ENCODE measurements at places on chromosomes 3 and 15. TPM values are rescaled to one million over a fixed set of nuclear protein-coding genes. Genes with fewer than 3 reads are reported as not detected.

DNA sequence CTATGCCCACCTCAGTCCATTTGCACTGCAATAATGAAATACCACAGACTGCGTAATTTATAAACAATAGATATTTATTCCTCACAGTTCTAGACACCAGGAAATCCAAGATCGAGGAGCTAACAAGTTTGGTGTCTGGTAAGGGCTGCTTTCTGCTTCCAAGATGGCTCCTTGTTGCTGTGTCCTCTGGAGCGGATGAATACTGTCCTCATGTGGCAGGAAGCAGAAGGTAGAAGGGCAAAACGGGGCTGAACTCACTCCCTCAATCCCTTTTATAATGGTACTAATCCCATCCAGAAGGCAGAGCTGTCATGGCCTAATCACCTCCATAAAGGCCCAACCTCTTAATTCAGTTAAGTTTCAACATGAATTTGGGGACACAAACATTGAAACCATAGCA is 75.3 kb downstream of the P2RY1 start:
- no peak for DNase-seq

DNA sequence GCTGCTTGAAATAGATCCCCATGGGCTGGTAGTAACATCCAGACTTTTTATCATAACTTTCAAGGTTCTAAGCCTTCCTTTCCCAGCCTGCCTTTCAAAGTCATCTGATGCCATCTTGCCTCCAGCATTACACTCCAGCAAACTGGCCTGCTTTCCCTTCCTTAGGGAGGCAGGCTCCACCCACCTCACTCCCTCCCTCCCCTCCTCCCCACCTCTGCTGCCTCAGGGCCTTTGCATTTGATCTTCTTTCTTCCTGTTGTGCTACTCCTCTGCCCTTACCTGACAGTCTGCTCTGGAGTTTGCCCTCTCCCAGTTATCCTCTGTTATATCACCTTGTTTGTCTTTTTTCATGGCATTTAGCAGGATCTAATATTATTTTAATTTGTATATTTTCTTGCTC is 319.5 kb downstream of the KCNH8 start:
- DNase-seq, result no peak

GRCh38 chr3:77373619-77374018 is 333.7 kb downstream of the ROBO2 start:
- no peak for DNase-seq

GRCh38 chr3:123300583-123300982 is 98.8 kb downstream of the SEC22A start:
- DNase-seq, result no peak

The MESP2 gene
- total RNA-seq, result not detected

The PIERCE2 gene
- total RNA-seq, result not detected

The EFHB gene
- total RNA-seq, result 1.9 TPM

The GOLGA8G gene
- total RNA-seq, result not detected

The PLA1A gene
- not detected for total RNA-seq

The HTR3C gene
- not detected for total RNA-seq

The ITPKA gene
- 0.50 TPM for total RNA-seq

GRCh38 chr3:50256978-50257890 is 11.7 kb upstream of the SEMA3B start:
- no peak for DNase-seq

The MOBP gene
- not detected for total RNA-seq

The PRKCI gene
- total RNA-seq, result 20.2 TPM

The TM4SF18 gene
- not detected for total RNA-seq

DNA sequence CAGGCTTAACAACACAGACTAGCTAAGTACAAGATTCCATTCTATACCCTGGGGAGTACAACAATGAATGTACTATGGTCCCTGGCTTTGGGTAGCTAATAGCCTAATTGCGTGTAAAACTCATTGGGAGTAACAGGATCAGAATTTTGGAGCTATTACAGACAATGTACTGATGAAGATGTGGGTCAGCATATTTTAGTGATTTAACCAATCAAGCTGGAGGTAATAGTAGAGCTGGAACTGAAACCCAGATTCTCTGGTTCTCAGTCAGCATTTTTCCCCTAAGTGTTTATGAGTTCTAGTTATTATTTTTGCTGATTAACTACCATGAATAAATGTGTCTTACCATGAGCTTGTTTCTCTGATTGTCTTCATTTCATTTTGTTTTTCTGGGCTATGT is 578.7 kb downstream of the NLGN1 start:
- no peak for DNase-seq

DNA sequence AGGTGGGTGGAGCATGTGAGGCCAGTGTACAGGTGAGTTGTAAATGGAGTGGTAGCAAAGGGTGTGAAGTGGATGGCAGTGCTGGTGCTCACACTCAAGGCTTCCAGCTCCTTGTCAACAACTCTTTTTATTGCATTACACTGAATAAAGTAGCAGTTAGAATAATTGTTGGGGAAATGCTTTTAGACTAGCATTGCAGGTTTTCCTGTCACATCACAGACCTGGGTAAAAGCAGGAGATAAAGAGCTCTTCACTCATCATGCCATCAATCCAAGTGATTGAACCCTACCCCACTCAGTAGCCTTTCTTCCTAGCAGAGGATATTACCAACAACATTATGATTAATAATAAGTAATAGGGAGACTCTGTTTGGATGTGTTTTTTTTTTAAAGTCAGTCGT is 81.6 kb downstream of the CDIN1 start:
- no peak for DNase-seq

- no peak for DNase-seq
Observed at GRCh38 chr3:102614585-102614984, 179.8 kb downstream of the ZPLD1 start.

The NPAP1 gene
- not detected for total RNA-seq

DNA sequence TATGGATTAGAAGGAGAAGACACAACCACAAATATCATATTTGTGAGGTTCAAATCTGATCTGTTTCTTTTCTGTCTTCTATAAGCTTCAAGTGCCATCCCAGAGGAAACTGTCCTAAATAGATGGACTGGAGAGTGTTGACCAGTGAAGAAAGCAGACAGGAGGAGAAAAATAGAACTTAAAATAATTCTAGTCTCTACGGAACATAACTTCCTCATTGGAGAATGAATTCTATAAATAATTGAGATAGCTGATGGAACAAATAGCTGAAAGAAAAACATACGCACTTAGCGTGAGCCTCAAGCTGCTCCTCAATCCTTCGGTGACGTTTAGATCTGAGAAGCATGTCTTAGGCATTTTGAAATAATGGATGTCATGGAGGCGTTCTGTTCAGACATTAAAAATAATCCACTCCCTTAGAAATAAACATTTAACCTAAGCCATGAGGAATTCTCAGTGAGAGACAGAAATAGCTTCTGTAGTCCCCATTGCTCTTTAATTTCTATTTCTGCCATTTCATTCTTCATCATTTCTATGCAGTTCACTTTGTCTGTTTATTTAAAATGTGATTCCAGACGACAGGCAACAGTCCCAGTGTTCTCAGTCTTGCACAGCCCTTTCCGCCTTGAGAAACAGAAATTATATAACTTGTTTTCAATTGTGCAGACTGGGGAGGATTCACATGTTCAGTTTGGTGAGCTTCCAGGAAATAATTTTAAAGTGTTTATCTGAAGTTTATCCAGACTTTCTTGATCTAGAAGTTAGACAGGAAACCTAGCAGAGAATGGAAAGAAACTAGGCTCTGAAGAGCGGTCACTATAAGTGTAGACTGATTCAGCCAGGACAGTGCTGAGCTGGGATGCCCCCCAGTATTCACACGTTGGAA is 97.3 kb downstream of the NR1D2 start:
- DNase-seq, result no peak

- DNase-seq, result no peak
Observed at GRCh38 chr15:48458876-48459275, 127.6 kb downstream of the DUT start.

The CDHR4 gene
- total RNA-seq, result 0.17 TPM

The IQCH gene
- total RNA-seq, result 0.39 TPM

The IL16 gene
- total RNA-seq, result 167 TPM

The IL17RC gene
- 0.83 TPM for total RNA-seq

Measured in CD8-positive, alpha-beta T cell (primary cell).